NCI-H1417 treated with DMSO at 0.1 percent for 48 hours (cell line): ENCODE measurements at places on chromosomes 13 and 19.

- no peak for DNase-seq
Observed at GRCh38 chr13:26062853-26063444, 11.1 kb upstream of the SHISA2 start.

DNA sequence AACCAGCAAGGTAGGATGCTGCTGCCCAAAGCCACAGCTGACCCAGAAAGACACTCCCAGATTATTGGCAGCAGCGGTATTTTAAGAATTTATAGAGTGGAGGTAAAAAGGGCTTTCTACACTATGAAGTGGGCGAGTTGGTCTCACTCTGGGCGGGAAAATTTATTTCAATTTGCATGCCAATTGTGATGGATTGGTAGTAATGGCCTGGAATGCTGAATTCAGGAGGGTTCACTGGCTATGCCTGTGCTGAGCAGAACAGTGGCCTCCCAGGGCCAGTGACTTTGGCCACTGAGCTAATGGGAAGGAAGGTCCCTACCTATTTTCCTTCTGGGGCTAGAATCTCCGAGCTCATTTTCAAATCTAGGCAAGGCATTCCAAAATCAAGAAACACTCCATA, 243.5 kb downstream of the TSHZ3 start:
- no peak for DNase-seq

GRCh38 chr19:4327877-4328242, 10.8 kb downstream of the STAP2 start:
- no peak for DNase-seq

GRCh38 chr19:7229735-7230134, 64.5 kb downstream of the INSR start:
- no peak for DNase-seq

- DNase-seq: no peak
Observed at GRCh38 chr19:40614622-40615411, 13.6 kb downstream of the LTBP4 start.

DNA sequence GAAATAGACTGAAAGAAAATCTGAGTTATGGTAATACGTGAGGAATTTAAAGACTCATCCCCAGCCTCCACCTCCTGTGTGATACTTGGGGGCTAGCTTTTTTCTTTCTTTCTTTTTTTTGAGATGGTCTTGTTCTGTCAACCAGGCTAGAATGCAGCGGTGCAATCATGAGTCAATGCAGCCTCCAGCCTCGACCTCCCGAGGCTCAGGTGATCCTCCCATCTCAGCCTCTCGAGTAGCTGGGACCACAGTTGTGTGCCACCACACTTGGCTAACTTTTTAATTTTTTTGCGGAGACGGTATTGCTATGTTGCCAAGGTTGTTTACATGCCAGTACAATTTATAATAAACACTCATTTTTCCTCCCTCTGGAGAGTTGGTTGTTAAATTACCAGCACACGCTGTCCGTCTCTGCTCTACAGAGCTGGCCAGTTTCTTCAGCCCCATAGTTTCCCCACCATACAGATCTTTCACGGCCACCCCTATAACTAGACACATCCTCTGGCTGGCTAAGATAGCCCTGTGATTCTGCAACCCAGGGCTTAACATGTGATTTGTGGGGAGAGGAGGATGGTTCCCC, 4.8 kb downstream of the TNFSF9 start:
- no peak for DNase-seq

GRCh38 chr13:80737513-80737912, 396.6 kb upstream of the SPRY2 start:
- DNase-seq: no peak

- no peak for DNase-seq
Observed at GRCh38 chr13:96403241-96403640, 313.3 kb downstream of the HS6ST3 start.
